ENCODE measurements at places on chromosomes 6 and 20.

DNA sequence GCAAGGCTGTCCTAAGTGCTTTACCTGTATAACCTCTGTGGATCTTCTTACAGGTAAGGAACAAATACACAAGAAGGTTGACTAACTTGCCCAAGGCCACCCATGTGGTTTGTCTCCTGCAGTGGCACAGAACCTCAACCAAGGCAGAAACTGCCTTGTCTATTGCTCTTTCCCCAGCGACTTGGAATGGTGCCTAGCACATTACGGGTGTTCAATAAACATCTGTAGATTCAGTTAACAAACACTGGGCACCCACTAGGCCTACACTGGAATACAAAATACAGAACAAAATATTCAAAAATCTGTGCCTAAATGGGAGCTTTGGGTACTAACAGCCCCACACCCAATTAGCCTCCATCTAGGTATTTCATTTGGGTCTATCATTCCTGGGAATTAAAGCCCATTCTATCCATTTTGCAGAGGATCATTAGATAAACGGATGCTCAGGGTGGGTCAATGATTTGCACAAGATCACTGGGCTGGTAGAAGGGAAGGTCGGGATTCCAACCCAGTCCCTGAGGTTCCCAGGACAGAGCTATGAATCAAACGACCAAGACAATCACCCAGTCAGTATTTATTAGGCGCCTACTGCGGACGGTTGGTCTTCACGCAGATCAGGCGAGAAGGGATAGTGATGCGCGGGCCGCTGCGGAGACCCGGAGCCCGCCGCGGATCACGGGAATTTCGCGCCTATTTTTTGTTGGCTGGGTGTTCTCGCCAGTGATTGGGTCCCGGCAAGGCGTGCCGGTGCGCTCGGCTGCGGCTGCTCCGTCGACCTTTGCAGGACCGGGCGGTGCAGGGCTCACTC is at the start of gene STK35:
STK35 (plus strand) TSS at position 771 of the 808 bp plus-strand sequence. CDS start 55 bp downstream, outside the sequence.
- DNase-seq = no peak

DNA sequence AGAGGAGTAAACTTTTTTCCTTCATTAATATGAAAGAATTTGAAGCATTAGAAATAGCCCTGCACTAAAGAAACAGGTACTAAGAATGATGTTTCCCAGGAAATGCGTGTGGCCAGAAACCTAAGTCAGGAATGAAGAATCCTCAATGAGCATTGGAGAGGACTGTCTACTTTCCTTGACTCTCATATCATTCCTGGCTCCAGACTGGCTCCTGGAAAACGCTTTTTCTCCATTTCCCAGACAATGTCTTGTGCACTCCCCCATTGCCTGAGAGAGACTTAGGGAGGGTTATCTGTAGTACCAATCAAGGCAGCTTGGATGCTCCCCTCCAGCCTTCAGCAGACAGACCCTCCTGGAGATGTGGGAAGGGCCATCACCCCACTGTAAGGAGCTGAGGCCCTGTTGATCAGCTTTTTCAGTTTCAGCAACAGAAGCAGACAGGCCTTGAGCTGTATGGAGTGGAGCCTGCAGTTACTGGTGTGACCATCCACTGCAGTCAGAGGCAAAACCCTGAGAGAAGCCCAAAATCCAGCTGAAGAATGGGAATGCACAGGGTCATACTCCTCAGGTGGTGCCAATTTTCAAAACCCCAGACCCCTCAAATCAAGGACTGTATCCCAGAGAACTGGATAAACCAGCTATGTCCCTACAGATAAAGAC is 127.3 kb upstream of the NT5E start:
- no peak for DNase-seq

DNA sequence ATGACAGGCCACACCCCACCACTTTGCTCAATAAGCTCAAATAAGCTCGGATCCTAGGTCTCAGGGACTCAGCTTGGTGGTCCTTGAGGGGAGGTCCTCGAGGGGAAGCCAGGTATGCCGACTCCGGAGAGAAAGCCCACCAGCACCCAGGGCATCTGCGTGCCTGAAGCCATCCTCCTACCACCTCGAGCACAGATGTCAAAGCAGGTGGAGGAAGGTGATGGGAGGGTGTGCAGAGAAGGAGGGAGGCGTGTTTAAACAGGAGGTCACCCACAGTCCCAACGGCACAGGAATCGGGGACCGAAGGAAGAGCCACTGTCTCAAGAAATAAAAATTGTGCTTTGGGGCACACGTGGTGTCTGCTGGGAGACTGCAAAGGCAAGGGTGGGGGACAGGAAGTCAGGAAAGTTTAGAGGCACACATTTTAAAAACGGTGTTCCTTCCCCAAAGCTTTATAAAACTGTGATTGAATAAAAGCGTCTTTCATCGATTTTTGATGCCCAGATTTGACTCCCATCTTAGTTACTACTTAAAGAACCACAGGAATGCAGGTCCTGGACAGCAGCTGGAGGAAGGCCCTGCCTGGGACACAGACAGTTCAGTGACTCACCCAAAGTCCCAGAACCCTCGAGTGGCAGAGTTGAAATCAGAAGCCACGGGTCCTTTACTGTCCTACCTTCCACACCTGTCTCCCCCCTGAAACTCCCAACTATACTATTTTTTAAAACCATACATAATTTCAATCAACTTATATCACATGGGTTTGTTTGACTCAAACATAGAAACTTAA is 221.0 kb upstream of the PDE10A start:
- no peak for DNase-seq

- no peak for DNase-seq
Measured at GRCh38 chr6:15342114-15342513, 96.2 kb downstream of the JARID2 start.

DNA sequence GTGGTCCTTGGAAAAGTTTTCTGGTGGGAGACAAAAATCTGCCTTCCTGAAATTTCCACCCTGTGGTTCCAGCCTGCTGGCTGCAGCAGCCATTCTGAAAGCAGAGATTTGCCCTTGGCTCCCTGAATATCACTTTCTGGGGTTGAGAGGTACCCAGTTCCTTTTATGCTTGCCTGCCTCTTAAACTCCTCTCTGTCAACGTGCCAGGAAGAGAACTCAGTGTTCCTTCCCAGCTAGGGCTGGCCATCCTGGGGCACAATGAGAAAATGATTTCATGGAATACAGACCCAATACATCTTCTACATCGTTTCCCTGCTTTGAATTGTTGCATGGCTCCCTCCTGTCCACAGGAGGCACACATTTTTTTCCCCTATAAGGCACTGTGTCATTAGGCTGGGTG is 1.6 kb upstream of the DSN1 start:
- DNase-seq = no peak

GRCh38 chr20:41623625-41624375 is 5.6 kb upstream of the CHD6 start:
- no peak for DNase-seq

DNA sequence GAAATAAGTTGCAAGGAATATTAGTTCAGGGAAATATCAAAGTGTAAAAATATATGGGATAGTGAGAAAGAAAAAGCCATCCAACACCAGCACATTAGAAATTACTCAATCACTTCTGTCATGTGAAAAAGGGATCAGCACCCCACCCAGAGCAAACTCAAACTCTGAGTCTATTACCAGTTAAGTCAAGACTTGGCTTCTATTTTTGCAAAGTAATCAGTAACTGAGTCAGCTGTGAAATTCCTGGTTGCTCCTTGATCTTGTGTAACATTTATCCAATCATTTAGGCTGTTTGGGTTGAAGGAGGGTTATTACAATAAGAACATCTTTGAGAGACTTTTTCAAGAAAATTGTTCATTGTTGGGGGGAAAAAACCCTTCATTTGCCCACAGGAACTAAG is 51.2 kb downstream of the SLC22A23 start:
- DNase-seq = no peak

- no peak for DNase-seq
Measured at GRCh38 chr20:56409521-56409920, 2.5 kb upstream of the CASS4 start.

DNA sequence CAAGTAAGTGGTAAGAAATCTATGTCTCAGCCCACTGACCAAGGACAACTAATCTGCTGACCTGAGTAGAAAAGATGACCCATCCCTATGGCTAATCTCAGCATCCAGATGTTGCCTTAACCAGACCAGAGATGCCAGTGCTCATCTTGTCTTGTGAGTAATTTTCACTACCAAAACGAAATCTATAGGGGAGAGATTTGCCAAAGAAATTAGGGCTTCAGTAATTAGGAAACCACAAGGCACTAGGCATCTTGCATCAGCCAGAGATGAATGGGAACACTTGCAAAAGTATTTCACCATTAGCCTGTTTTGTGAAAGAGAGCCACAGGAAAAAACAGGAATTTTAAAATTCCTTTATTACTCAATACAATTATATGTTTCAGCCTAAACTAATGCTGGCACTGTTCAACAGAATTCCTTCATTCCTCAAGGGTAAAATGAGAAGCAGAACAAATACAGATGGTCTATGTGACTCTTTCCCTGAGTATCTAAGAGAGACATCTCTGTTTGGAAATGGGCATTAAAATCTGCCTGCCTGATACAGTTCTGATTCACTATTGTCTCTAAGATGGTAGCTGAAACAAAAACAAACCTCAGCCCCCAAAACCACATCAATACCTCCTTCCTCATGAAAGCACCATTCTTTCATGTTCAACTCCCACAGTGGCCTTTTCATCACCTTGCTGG is 87.8 kb downstream of the GMDS start:
- DNase-seq = no peak

DNA sequence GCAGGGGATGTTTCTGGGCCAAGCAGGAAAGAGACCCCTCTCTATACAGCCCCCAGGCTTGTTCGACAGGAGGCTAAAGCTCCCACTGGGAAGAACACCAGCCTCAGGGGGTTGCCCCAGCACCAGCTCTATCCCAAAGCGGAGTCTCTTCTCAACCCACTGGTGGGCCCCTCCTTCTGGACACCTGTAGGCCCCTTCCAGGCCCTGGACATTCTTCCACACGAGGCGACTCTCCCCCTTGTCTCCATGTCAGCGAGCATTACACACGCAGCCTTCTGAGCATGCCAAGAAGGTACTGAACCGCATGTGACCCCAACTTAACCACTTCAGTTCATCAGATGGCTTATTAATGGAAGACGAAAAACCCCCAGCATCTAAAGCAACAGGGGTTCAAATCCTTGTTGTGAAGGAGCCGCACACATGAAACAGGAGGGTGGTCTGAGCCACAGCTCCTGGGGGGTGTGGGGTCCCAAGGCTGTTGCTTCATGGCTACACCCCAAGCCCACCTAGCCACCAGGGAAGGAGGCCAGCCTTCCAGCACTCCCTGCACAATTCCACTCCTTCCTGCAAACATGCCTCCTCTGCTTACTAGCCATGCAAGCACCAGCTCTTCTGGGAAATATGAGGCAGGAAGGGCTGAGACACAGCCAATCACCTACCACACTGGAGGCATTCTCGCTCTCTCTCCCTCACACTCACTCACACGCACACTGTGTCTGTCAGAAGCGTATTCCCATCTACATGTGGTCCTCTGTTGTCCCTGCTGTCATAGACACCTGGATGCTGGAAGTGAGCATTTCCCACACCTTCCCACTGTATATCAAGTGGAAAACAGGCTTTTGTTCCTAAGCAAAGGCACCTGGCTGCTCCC is 104.5 kb downstream of the NOL4L start:
- no peak for DNase-seq

GRCh38 chr20:48708630-48709029 is 119.2 kb downstream of the PREX1 start:
- DNase-seq = no peak

- DNase-seq = no peak
Measured at GRCh38 chr20:31838646-31839292, 6.6 kb downstream of the FOXS1 start.

- DNase-seq = no peak
Measured at GRCh38 chr6:88588938-88589337, 374.5 kb downstream of the RNGTT start.

DNA sequence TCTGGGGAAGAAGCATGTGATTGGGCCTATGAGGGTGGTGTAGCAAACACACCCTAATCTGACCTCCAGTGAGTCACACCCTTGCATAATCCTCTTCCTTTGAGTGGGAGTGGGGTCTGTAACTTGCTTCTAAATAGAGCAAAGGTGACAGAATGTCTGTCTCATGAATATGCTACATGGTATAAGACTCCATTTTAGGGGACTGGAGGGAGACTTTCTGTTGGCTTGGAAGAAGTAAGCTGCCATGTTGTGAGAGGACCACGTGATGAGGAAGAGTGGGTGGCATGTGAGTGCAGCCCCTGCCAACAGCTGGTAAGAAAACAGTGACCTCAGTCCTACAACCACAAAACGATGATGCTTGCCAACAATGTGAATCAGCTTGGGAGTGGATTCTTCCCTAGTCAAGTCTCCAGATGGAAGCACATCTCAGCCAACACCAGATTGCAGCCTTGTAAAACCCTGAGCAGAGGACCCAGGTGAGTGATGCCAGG is 3.7 kb downstream of the AK9 start:
- DNase-seq = no peak

GRCh38 chr6:3888153-3888957 is 39.2 kb downstream of the FAM50B start:
- DNase-seq = no peak

DNA sequence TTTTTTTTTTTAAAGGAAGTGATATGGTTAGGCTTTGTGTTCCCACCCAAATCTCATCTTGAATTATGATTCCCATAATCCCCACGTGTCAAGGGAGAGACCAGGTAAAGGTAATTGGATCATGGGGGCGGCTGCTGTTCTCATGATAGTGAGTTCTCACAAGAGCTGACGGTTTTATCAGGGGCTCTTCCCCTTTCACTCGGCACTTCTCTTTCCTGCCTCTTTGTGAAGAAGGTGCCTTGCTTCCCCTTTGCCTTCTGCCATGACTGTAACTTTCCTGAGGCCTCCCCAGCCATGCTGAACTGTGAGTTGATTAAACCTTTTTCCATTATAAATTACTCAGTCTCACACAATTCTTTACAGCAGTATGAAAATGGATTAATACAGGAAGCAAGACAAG is 64.3 kb downstream of the ZFP64 start:
- DNase-seq = no peak

GRCh38 chr6:160048471-160048870 is 73.1 kb upstream of the SLC22A1 start:
- no peak for DNase-seq

- no peak for DNase-seq
Measured at GRCh38 chr6:112956696-112957535, 609.8 kb downstream of the RFPL4B start.

- DNase-seq = no peak
Measured at GRCh38 chr20:6504826-6505225, 262.7 kb upstream of the BMP2 start.

- no peak for DNase-seq
Measured at GRCh38 chr6:169316651-169317050, 63.0 kb upstream of the THBS2 start.

DNA sequence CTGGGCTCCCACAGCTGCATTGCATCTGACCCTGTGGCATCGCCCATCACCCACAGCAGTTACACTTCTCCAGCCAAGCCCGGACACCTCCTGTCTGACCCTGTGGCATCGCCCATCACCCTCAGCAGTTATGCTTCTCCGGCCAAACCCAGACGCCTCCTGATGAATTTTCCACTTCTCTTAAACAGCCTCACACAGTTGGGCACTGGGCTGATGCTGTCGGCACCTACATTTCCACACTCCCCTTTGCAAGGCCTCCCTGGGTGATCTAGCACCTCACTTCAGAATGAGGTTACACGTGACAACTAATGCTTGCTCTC is 175.2 kb upstream of the ARID1B start:
- no peak for DNase-seq

All from C1 segment of cervical spinal cord (tissue), 14 donors.